ENCODE measurements at places on chromosomes 4 and X.

GRCh38 chrX:102849396-102849795 lies 87.7 kb upstream of the RAB40AL start:
- DNase-seq = no peak

DNA sequence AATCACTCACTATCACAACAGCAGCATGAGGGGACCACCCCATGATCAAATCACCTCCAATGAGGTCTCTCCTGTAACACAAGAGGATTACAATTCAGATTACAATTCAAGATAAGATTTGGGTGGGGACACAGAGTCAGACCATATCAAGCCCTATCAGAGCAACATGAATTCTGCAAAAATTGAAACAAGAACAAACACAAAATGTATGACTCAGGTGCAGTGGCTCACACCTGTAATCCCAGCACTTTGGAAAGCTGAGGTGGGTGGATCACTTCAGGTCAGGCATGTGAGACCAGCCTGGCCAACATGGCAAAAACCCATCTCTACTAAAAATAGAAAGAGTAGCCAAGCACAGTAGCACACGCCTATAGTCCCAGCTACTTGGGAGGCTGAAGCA lies 13.4 kb upstream of the HPSE start:
- no peak for DNase-seq

DNA sequence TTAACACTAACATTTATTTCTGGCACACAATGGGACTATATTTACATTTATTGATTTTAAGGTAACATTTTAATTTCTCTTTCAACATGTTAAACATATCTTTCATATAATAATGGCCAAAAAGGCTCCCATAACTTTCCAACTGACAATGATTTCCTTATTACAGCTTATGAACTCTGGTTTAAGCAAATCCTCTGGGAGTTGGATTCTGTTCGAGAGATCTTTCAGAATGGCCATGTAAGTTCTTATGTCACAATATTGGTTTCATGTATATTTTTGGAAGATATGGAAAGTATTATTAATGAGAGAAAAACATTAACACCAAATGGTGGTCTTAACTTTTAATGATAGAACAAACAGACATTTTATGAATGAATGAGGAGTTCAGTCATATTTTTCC lies 4.1 kb downstream of the TDO2 start:
- no peak for DNase-seq

DNA sequence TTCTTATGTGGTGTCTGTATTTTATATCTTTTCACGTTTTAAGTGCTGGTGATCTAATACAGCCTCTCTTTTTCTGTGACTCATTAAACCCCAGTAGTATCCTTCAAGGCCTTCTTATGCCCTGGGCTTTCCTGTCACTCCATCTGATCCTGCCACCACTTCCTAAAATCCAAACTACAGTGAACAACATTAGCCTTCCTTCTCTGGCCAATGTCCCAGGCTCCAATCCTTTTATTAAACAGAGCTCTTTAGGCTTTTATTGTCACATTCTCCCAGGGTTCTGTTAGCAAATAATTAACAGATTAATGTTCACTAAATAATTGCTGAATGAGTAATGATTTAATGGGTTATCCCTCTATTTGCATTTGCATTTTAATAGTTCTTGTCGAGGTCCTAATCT lies 47.9 kb upstream of the ITM2A start:
- DNase-seq = no peak

DNA sequence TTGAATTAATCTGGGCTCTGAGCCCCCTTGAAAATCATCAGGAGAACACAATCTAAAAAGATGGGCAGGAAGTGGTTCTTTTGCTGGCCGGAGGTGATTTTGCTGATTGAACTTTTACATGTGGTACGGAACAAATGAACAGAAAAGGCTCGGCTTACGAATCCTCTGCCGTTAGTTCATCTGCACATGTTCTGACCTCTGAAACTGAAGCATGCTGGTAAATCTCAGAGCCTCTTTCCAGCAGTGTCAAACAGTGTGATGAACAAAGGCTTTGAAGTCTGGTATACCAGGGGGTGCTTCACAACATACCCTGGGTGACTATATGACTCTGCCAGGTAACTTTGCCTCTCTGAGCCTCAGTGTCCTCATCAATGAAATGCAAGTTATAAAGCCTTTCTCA lies 194.2 kb upstream of the C1QTNF7 start:
- no peak for DNase-seq

DNA sequence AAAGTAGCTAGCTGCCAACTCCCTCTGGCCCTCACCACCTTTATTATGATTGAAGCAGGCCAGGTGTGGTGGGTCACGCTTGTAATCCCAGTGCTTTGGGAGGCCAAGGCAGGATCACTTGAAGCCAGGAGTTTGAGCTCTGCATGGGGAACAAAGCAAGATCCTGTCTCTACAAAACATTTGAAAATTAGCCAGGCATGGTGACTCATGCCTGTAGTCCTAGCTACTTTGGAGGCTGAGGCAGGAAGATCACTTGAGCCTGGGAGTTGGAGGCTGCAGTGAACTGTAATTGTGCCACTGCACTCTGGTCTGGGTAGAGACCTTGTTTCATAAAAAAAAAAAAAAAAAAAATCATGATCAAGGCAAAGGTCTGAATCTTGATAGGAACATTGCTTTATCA lies 467.0 kb upstream of the DIPK2B start:
- no peak for DNase-seq

DNA sequence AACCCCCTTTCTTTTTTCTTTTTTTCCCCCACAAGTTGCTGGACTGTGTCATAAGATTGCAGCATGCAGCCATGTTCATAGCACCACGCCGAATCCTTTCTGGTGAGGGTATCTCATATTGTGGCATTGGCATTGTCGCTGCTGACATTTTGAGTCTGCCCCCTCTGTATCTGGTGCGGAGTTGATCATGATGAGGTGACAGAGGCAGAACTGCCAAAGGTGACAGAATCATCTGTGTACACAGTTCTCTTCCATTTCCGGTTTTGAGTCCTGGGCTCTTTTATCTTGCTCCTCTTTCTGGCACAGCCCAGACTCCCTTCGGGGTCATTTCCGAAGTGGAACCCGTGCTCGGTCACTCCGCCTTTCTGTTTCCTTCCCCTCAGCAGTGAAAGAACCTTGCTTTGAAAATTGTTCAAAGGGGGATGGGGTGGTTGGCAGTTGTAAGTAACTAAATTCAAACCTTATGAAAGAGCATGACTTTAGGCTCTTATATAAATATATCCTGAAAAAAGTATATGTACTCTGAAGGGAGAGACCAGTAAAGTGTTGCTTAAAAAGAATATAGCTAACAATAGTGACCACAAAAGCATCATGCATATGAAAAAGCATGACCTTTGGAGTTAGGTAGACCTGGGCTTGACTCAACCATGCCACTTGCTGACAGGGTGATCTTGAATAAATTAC lies 55.0 kb upstream of the BMP2K start:
- DNase-seq = no peak

DNA sequence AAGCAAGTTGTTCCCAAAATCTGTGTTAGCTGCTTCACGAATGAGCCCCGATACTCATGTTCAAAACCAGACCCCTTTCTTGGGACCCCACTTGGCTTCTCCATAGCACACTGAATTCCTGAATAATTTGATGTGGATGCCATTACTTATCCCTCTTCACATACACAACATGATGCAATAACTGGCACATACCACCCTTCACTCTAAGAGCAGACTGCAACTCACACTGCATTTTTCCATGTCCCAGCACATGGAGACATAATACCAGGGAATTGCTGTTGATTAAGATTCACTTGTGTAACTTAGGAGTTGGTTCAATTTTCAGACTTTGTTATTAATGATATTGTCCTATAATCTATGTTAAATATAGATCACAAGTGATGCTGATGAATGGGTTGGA lies 213.4 kb downstream of the MAML3 start:
- DNase-seq = no peak

GRCh38 chr4:145735347-145735675 lies 55.4 kb downstream of the C4orf51 start:
- no peak for DNase-seq

DNA sequence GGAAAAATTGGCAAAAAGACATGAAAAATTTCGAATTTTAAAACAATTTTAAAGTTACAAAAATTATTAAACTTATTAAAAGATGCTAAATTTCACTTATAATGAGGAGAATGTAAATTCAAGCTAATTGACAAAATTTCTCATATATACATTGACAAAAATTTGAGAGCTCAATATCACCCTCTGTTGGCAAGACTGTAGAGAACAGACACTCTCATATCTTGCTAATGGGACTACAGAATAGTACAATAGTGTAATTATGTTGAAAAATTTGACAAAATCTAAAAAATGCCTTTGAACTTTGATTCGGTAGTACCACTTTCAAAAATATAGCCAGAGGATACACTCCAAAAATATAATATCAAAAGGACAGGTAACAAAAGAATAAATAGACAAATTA lies 29.8 kb downstream of the DCAF8L2 start:
- no peak for DNase-seq

DNA sequence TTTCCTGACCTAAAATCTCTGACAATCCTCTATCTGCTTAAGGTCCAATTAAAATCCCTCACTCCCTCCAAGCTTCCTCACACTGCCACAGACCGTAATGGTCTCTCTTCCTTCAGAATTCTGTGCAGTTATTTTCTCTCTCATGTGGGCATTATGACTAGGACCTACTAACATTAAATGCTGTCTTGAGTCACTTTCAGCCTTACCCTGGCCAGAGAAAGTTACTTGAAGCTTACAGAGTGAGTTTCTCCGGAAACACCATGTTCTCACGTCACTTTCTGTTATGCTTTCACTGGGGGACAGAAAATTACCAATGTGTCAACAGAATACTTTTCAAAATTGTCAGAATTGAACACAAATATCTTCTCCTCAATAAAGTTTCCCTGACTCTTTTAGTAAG lies 271.8 kb downstream of the INPP4B start:
- DNase-seq = no peak

DNA sequence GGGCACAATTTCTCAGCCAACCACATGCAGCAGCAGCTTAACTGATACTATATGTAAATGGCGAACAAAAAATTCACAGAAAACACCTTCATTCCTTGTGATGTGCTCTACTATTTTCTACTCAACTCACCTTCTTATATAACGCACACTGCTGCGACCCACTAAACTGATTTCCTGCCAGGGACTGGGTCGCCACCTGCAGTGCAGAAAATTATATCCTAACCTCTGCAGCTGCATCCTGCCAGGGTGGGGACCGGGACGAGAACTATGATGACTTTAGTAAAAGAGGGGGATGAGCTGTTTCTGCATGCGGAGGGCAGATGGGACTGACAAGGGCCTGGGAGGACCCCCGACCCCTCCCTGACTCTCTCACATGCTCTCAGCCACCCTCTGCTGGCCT lies 27.4 kb downstream of the ABLIM2 start:
- DNase-seq = no peak

- DNase-seq = no peak
These were observed 201.0 kb downstream of the PAPSS1 start for GRCh38 chr4:107519053-107519452.

GRCh38 chr4:128277856-128278255 lies 9.8 kb downstream of the PGRMC2 start:
- DNase-seq = no peak

DNA sequence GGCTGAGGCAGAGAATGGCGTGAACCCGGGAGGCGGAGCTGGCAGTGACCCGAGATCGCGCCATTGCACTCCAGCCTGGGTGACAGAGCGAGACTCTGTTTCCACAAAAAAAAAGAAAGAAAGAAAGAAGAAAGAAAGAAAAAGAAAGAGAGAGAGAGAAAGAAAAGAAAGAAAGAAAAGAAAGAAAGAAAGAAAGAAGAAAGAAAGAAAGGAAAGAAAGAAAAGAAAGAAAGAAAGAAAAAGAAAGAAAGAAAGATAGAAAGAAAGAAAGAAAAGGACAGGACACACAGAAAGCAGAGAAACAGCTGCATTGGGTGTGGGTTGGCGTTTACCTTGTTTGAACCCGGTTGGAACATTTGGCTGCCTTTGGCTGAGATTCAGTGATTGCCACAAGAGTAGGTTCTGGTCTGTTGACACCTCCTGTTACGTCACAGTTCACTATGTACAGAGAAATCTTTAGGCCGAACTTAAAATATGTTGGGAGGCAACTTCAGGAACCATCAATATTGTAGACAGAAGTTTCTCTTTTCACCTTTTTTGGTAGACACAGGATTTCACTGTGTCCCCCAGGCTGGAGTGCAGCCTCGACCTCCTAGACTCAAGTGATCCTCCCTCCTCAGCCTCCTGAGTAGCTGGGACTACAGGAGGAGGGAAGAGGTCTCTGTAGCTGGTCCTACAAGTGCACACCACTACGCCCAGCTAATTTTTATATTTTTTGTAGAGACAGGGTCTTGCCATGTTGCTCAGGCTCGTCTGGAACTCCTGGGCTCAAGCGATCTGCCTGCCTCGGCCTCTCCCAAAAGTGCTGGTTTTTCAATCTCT lies 16.3 kb upstream of the PLCXD1 start:
- no peak for DNase-seq

GRCh38 chr4:145177906-145178538 lies 2.4 kb downstream of the OTUD4 start:
- no peak for DNase-seq

- no peak for DNase-seq
These were observed 71.7 kb upstream of the S100G start for GRCh38 chrX:16578218-16578617.

GRCh38 chrX:19886883-19887531 lies 393 bp downstream of the SH3KBP1 start:
- DNase-seq = no peak

DNA sequence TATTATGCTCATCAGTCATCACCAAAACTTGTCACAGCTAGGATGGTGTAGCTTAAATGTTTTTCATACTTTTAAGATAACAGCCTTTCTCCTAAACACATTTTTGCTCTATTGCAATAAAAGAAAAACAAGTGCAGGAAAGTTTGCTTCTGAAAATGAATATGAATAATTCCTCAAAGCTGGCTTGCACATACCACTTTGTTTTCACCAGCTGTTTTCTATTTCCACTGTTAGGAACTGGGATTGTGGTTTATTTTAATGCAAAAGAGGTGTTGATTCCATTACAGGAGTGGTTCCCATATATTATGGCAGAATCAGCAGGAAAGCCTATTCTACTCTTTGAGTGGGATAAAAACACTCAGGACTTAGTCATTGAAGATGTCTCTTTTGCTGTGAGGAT lies 145.9 kb downstream of the PPA2 start:
- no peak for DNase-seq

DNA sequence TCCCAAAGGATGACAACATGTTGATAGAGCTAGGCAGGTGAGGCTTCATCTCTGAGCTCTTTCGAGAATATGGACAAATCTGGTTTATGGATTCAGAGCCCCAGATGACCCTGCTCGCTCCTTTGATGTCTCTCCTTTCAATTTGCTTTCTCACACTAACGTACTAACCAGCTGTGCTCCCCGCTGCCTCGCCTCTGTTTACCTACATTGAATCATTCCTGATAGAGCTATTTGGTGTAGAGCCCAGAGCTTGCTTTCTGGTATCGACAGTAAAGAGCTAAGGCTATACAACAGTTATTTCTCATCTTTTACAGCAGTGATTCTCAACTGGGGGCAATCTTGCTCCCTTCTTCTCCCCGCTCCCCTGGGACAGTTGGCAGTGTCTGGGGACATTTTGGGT lies 8.9 kb upstream of the PHKA2 start:
- no peak for DNase-seq

- no peak for DNase-seq
These were observed 10.1 kb upstream of the FGG start for GRCh38 chr4:154622598-154622997.
